DMS53 (cell line): ENCODE measurements at places on chromosomes 6 and 20.

DNA sequence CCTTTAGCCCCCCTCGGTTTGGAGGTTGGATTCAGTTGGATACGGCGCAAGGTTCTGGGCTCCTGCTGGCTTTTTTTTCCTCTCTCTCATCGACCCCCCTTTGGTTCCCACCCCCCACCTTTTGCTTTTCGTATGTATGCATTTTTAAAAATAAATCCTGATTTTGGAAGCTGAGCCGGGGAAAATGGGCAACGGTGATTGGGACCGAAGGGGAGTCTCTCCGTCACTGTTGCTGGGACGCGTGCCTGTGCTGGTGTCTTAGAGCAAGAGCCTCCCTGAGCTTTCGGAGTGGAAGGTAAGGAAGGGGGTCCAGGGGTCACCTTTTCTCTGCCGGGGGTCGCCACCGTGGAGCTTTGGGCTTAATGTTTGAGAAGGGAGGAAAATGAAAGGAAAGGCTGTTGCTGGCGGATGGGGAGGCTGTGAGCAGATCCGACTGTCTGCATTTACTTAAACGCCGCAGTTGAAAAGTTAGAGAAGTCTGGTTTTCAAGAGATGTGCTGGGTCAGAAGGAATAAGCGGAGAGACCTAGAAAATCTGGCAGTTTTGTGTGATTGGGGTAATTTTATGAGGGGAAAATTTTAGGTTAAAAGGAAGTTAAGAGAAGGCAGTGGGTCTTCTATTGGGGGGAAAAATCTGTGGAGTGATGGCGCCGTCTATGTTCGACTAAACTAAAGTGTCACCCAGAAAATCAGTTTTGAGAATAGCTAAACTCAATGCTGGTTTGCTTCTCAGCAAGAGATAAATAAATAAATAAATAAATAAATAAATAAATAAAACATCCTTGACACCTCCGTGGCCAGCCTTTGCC, 828 bp downstream of the ADGRB3 start:
- peak; percentile 72 for DNase-seq

- no peak for DNase-seq
Observed at GRCh38 chr20:10658051-10658823, 15.6 kb downstream of the JAG1 start.

DNA sequence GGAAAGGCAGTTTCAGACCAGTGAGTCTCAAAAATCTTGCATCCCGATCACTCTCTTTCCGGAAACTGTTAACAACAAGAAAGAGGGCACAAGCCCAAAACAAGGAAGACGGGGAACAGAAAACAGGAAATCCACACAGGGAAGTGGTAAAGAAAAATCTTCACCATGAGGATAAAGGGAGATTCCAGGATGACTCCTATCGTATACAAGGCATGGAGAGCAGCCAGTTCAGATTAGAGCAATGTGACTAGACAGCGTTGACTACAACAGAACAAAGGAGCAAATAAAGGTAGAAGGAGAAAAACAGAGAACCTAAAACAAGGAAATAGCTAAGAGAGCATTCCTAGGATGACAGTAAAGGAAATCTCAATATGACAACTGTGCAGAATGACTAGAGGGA, 26.5 kb downstream of the VNN1 start:
- DNase-seq, result peak; percentile 51

- DNase-seq, result no peak
Observed at GRCh38 chr20:22729616-22730236, 145.4 kb upstream of the FOXA2 start.

- DNase-seq, result peak; percentile 47
Observed at GRCh38 chr6:64256483-64256882, 620.9 kb downstream of the PHF3 start.

GRCh38 chr6:16166871-16167608, 38.2 kb downstream of the MYLIP start:
- no peak for DNase-seq

DNA sequence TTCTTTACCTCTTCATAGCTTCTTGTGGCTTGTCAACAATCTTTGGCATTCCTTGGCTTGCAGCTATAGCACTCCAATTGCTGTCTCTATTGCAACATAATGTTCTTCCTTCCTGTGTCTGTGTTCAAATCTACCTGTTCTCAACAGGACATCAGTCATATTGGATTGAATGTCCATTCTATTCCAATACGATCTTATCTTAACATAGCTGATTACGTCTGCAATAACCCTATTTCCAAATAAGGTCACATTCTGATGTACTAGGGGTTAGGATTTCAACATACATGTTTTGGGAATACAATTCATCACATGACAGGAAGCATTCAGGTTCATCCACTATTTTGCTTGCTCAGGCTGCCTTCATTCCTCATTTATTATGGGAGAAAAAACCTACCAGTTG, 684.4 kb upstream of the CITED2 start:
- DNase-seq, result no peak

DNA sequence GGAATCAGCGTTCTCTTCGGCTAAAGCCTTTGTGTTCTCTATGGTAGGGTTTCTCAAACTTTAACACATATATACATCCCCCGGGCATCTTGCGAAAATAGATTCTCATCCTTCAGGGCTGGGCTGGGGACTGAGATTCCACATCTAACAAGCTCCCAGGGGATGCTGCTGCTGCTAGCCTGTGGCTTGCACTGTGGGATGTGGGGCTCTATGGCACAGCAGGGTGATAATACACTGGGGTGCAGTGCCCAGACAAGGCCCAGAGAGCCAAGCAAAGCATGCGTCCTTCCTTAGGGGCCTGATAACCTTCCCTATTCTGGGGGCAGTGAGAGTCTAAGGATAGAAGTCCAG, 102.0 kb downstream of the LAMP5 start:
- DNase-seq, result no peak
